Suprapubic skin (tissue), 4 donors: ENCODE measurements at places on chromosomes 11 and 22.

DNA sequence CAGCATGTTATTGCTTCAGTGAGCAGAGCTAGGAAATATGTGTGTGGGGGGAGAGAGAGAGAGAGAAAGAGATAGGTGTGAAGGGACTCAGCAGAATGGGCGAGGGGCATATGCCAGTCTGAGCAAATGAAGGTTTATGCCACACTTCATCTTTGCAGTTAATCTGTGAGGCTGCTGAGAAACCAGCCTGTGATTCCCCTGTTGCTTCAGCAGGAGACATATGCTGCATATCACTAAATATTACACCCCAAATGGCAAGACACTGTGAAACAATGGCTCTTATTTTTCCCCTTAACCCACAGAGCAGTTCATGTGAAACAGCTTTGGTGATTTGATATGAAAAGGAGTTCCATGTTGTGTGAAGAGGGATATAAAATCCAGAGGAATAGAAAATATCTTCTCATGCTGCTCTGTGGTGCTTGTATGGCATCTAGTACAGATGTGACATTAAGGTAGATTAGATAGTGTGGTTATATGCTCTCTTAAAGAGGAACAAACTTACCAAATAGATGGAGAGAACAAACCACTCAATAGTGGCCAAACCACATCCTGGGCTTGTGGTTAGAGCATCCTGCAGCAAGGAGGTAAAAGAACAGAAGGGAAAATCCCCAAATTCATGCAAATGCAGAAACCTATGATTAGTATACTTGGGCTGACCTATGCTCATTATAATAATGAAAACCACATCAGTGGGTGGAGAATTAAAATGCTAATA, 864.2 kb downstream of the FAM181B start:
- no peaks in the 10 kb centered on the region for H3K36me3 ChIP-seq
- no peaks in the 10 kb centered on the region for H3K27me3 ChIP-seq
- H3K27ac ChIP-seq = no peak overlapping the region
- H3K4me3 ChIP-seq = no peak overlapping the region
- no peaks in the 10 kb centered on the region for H3K4me1 ChIP-seq

GRCh38 chr11:9512370-9513019, 51.7 kb downstream of the ZNF143 start:
- H3K4me1 ChIP-seq = no peaks in the 10 kb centered on the region
- H3K27me3 ChIP-seq = no peaks in the 10 kb centered on the region
- H3K36me3 ChIP-seq = peaks cover 55% of the 10 kb centered on the region
- H3K4me3 ChIP-seq = no peak overlapping the region
- no peak for DNase-seq

DNA sequence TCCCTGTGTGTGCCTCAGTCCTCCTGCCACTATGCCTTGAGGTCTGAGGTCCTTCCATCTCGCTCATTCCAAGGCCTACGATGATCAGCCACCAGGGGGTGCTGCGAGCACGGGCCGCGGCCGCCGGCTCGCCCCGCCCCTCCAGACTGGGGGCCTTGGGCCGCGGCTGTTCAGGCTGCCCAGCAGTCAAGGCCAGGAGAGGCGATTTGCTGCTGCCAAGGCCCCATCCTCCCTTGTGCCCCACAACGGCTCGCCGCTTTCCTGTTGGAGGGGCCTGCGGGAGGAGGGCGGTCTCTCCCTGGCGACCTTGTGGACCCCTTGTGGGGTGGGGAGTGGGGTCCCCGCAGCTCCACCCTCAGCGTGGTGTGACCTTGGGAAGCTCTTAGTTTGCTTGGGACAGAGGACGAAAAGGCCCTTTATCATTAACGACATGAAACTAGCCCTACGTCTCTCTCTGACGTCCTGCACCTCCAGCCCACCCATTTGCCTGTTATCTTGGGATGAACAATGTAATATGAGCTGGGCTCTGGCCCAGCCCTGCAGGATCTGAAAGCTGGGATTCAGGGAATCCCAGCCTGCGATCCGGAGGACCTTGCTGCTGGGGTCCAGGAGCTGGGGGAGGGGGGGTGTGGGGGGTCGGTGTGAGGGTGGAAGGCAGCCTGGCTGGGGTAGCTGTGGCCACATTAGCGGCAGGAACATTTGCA, 5.3 kb upstream of the GALR3 start:
- H3K36me3 ChIP-seq = peaks cover 20% of the 10 kb centered on the region
- peaks cover 20% of the 10 kb centered on the region for H3K4me1 ChIP-seq
- DNase-seq = peak; percentile 89
- H3K4me3 ChIP-seq = peak overlapping the region; percentile 49
- H3K27ac ChIP-seq = no peak overlapping the region
- peaks cover 22% of the 10 kb centered on the region for H3K27me3 ChIP-seq

GRCh38 chr22:41574847-41575381, 14.1 kb downstream of the CSDC2 start:
- no peaks in the 10 kb centered on the region for H3K27me3 ChIP-seq
- DNase-seq = no peak
- no peaks in the 10 kb centered on the region for H3K4me1 ChIP-seq
- H3K4me3 ChIP-seq = no peak overlapping the region

- H3K4me1 ChIP-seq = peaks cover 22% of the 10 kb centered on the region
- peaks cover 47% of the 10 kb centered on the region for H3K36me3 ChIP-seq
- DNase-seq = no peak
- no peak overlapping the region for H3K27ac ChIP-seq
- no peak overlapping the region for H3K4me3 ChIP-seq
- no peaks in the 10 kb centered on the region for H3K27me3 ChIP-seq
Measured at GRCh38 chr11:126340960-126341606, 14.4 kb upstream of the ST3GAL4 start.

- no peaks in the 10 kb centered on the region for H3K27me3 ChIP-seq
- H3K36me3 ChIP-seq = no peaks in the 10 kb centered on the region
- no peak for DNase-seq
- no peak overlapping the region for H3K27ac ChIP-seq
- H3K4me1 ChIP-seq = no peaks in the 10 kb centered on the region
Measured at GRCh38 chr11:95715777-95716241, 73.8 kb downstream of the FAM76B start.

DNA sequence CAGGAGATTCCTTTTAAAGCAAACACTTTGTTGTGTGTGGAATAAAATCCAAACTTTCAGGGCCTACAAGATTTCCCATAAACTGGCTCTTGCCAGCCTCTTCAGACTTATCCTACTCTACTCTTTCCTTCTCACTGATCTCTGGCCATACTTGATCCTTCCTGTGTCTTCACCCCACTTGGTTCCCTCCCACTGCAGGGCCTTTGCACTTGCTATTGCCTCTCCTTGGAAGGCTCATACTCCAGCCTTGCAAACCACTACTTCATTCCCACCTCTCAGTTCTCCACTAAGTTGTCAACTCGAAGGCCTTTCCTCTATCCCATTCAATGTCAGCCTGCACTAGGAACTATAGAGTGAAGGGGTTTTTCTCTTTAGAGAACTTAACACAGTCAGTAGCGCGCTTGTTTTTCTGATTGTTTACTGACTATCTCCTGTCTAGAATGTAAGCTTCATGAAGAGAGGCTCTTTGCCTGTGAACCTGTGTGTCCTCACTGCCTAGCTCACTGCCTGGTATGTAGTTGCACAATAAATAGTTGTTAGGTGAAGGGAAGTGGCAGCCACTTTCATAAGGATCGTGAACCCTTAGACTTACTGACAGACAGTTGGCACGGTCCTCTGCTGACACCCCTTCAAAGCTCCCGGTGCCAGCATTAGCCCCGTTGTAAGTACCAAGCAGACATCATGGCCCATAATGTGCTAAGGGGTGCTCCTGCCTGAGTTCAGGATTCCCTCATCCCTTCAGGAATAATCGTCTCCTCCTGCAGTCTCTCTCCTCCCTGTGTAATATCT, 833 bp upstream of the ME3 start:
- no peak overlapping the region for H3K4me3 ChIP-seq
- H3K27me3 ChIP-seq = no peaks in the 10 kb centered on the region
- H3K27ac ChIP-seq = no peak overlapping the region
- peaks cover 30% of the 10 kb centered on the region for H3K4me1 ChIP-seq
- no peak for DNase-seq

- no peaks in the 10 kb centered on the region for H3K4me1 ChIP-seq
- DNase-seq = no peak
- H3K27me3 ChIP-seq = no peaks in the 10 kb centered on the region
- H3K36me3 ChIP-seq = peaks cover 27% of the 10 kb centered on the region
Measured at GRCh38 chr11:121311373-121311772, 18.8 kb downstream of the SC5D start.

DNA sequence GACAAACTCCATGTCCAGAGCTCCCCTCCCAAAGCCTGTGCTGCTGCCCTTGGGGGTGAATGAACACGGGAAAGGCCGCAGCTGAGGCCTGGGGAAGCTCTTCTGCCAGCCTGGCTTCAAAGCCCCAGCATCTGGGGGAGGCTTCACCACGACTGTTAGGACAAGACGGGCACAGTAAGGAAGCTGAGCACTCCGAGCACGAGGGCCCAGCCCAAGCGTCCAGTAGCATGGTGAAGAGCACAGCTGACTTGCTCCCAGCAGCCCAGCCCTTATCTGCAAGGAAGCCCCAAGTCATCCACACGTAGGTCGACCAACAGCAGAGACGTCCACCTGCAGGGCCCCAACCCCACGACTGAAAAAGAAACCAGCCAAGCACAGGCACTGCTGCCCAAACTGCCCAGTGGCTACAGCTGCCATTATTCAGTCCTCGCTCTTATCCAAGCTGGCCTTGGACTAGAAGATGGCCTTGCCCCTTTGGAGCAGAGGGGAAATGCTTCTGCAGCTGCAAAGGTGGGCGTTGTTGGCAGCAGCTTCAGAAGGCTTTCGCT, 62.5 kb downstream of the SHANK2 start:
- H3K36me3 ChIP-seq = no peaks in the 10 kb centered on the region
- no peak overlapping the region for H3K4me3 ChIP-seq
- no peak overlapping the region for H3K27ac ChIP-seq
- no peak for DNase-seq
- peaks cover 4% of the 10 kb centered on the region for H3K27me3 ChIP-seq
- H3K4me1 ChIP-seq = no peaks in the 10 kb centered on the region

DNA sequence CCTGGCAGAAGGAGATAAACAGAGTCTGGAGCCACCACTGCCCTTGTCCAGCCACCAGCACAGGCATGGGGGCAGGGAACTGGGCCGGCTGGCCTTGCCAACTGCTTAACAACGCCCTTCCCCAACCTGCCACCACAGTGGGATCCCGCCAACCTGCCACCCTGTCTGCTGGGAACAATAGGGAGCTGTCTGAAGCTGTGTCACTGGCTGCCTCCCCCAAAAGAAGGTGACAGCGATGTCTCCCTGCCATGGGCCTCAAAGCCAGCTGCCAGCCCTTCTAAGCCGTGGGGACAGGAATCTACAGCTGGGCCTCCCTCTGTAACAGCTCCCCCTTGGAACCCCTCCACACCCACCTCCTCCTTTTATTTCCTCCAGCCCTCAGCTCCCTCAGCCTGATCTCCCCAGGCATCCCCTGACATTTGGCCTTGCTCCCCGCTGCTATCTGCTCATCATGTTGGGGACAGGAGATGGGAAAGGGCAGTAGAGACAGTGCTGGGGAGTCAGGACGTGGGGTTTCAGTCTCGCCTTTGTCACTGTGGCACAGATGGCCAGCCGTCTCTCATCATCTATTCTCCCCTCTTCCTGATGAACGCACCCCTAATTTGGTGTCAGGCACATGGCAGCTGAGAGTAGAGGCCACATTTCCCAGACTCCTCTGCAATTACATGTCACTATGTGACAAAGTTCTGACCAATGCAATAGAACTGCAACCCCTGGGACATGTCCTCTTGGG, 51.3 kb upstream of the PRDM11 start:
- no peak overlapping the region for H3K4me3 ChIP-seq
- no peaks in the 10 kb centered on the region for H3K27me3 ChIP-seq
- H3K27ac ChIP-seq = no peak overlapping the region

DNA sequence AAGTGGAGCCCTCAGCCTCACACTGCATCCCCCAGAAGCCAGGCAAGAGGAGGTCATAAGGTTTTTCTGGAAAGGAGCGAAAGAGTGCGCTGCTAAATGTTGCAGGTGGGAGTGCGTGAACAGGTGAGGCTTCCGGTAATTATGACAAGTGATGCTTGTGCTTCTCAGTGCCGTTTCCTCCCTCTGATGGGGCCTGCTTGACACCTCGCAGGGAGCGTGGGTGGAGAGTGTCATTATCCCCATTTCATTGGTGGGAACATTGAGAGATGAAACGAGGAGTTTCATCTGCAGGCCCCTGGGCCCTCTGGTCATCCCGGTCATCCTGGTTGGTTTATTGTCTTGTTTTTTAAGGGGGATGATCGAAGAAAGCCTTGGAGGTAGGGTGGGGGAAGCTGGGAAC, 57.5 kb downstream of the BCR start:
- no peak for DNase-seq
- H3K4me3 ChIP-seq = no peak overlapping the region
- peaks cover 40% of the 10 kb centered on the region for H3K4me1 ChIP-seq
- no peaks in the 10 kb centered on the region for H3K36me3 ChIP-seq

DNA sequence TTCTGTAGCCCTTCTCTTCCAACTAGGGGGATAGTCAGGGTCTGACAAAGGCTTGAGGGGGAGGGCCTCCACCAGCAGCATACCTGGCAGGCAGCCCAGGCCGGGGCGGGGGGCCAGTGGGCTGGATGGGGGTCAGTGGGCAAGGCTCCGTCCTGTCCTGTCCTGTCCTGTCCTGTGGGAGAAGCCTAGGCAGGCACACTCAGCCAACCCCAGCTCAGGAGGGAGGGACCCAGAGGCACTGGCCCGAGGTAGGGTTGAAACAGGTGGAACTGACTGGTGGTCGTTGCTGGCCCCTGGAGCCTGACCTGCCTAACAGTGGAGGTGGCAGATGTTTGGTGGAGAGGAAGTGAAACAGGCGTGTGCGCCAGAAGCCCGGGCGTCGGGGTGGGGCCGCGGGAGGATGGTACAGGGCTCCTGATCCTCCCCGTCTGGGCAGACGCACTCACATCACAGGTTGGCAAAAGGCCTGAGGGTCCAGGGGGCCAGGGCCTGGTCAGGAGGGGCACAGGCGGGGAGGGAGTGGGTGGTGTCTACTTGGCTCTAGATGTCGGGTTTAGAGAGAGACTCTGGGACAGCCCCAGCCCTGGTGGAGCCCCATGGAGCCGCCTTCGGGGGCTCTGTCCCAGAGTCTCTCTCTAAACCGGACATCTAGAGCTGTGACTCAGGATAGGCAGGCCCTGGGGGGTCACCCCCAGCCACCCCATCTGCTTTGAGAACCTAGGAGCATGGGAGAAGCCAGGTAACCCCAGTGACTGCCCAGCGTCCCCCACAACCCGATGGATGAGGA, 32.5 kb upstream of the GRAMD4 start:
- DNase-seq = no peak
- H3K27me3 ChIP-seq = no peaks in the 10 kb centered on the region
- peaks cover 77% of the 10 kb centered on the region for H3K4me1 ChIP-seq
- no peak overlapping the region for H3K4me3 ChIP-seq
